Kidney capillary endothelial cell (primary cell): ENCODE measurements at places on chromosomes 1 and 21.

DNA sequence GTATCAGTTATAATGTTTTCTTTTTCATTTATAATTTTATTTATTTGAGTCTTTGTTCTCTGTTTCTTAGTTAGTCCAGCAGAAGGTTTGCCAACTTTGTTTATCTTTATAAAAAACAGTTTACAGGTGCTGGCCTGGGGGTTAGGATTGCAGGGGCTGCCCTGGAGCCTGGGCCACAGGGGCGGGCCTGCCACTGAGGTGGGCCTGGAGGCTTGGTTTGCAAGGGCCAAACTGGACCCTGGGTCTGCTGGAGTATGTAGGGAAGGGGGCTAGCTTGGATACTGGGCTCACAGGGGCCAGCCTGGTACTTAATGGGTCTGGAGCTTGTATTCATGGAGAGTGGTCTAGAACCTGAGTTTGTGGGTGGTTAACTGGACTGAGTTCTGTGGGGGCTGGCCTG lies 789.9 kb upstream of the ADGRL4 start:
- no peak for DNase-seq

- DNase-seq: no peak
Observed at GRCh38 chr1:204408602-204409001, 3.0 kb downstream of the PPP1R15B start.

DNA sequence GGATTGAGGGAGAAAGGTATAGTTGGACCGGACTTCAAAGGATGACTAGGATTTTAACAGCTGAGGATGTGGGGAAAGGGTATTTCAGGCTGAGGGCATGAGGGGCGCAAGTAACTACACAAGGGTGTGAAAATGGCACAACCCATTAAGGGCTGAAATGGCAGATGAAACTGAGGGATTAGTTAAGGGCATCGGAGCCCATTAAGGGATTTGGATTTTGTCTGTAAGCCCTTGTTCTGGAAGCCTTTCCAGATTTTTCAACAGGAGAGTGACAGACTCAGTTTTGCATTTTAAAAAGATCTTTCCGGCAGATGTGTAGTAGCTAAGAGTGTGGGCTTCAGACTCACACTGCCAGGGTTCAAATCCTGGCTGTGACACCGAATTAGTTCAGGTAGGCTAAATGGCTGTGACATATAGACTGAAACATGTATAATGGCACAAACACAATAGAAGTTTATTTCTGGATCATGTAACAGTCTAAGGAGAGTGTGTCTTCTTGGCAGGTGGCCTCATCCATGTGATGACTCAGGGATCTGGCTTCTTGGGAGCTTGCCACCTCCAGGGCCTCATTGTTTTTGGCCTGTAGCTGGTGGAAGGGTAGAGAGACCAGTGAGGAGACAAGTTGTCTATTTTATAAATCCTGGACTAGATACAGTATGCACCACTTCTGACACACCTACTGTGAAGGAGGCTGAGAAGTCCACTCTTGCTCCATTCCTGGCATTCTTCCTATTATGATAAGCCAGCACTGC lies 49.6 kb downstream of the UBE2T start:
- peak; percentile 44 for DNase-seq

- DNase-seq: no peak
Observed at GRCh38 chr1:218677026-218677425, 331.9 kb downstream of the TGFB2 start.

GRCh38 chr1:240836271-240836670 lies 224.3 kb upstream of the GREM2 start:
- no peak for DNase-seq

- no peak for DNase-seq
Observed at GRCh38 chr1:155192346-155193274, 15.1 kb downstream of the THBS3 start.

DNA sequence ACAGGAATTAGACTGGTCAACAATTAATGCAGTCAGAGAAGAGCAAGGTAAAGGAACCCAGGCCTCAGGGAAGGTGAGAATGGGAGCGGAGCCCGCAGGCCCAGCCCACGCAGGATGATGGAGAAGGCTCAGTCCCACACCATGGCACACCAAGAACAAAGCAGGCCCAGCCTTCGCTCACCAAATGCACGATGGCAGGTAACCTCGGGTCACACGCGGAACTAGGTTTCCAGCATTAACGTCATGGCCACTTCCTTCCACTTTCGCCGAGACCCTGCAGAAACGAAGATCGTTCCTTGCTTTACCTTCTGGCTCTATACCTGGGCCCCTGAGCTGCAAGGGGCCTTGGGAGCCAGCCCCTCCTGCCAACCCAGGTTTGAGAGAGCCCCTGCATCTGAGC lies 240.2 kb upstream of the C1orf174 start:
- no peak for DNase-seq

- peak; percentile 38 for DNase-seq
Observed at GRCh38 chr1:39104158-39105060, 78.3 kb downstream of the NDUFS5 start.

DNA sequence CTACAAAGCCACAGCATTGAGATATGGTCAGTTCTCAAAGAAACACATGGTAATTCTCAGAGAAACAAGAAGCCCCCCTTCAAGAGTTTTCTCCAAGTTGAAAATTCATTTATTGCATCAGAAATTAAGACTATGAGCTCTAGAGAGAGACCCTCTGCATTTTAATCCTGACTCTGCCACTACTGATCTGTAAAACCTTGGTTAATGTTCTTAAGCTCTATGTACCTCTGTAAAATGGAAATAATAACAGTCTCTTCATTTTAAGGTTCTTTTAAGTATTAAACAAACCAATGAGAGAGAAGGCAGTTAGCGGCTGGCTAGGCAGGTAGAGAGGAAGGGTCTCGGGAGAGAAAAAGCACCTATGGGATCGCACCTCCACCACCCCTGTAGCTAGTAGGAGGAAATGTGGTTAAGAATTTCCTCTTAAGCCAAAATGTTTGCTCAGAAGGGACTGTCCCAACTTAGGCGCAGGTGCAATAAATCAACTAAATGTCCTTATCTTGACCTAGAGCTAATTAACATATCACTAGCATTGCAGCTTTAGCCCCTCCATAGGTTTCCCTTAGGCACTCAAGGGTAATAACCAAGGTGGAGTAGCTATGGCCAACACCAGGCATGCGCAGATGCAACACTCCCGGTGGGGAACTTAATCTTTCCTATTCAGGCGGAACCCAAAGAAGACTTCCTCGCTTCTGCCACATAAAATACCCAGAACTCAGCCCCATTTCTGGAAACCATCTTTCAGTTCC lies 1685.4 kb downstream of the MRPL39 start:
- DNase-seq: no peak

DNA sequence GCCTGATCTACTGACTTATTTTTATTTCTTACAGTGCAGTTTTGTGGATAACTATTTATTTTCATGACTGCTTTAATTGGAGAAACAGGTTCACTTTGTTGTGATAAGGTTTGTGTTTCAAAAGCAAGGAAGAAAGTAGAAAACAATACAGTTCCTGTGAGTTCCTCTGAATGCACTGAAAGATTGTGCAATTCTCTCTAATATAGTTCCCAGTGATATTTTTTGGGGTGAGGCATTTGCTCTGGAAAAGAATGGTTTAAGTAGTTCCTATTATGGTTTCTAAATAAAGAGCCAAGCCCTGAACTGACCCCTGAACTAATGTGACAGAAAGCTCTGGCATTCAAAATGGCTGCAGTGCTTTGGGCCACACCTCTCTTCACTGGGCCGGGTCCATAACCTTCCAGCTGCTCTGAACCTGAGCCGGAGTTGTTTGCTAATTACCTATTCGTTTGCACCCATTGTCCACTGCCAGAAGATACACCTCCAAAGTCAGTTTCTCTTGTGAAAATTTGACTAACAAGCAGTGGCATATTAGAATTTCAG lies 56.6 kb upstream of the VTCN1 start:
- no peak for DNase-seq

DNA sequence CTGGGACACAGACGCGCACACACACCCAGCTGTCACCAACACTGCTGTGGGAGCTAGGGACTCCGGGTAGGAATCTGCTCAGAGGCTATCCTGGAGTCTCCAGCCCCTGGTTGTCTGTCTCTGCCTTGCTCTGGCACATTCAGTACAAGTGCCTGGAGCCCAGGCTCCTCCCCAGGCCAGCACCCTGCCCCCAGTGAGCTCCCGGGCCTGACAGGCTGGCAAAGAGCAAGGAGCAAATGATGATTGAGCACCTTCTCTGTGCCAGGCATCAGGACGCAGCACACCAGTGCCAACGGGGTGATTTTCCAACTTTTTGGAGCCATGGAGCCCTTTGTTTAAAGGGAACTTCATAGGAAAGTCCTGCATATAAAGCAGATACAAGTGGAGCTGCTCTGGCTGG lies 6.5 kb downstream of the CNTN2 start:
- DNase-seq: no peak

DNA sequence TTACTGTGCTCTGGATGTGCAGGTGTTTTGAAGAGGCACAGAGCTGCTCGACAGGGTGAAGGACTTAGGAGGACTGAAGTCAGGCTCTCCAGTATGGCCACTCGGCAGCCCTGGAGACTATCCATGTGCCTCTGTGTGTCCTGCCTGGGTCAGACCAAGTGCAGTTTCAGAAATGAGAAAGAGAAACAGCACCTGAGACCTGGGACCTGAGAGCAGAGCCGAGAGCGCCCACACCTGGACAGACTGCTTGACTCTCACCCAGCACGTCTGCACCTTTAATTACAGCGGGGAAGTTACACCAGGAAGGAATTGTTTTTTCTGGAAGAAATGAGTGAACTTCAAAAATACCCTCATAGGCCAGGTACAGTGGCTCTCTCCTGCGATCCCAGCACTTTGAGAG lies 59.7 kb upstream of the COL6A1 start:
- no peak for DNase-seq

GRCh38 chr1:199809311-199809710 lies 218.2 kb upstream of the NR5A2 start:
- no peak for DNase-seq

DNA sequence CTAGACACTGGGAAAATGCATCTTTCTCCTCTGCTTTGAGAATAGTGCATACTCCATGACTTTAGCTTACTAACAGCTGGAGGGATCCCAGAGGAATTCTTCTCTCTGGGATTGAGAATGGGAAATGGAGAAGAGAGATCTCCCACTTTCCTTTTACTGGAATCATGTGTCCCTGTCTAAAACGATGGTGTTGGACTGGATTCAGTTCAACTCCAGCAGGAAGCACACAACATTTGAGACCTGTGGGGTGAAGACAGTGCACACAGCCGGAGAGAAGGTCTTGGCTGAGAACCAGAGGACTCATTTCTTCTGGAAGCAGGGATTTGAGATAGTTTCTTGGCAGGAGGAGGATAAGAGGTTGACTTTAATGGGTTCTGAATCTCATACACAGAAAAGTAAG lies 58.7 kb downstream of the TRABD2B start:
- no peak for DNase-seq

- DNase-seq: no peak
Observed at GRCh38 chr21:35911412-35912191, 148.7 kb downstream of the SETD4 start.

DNA sequence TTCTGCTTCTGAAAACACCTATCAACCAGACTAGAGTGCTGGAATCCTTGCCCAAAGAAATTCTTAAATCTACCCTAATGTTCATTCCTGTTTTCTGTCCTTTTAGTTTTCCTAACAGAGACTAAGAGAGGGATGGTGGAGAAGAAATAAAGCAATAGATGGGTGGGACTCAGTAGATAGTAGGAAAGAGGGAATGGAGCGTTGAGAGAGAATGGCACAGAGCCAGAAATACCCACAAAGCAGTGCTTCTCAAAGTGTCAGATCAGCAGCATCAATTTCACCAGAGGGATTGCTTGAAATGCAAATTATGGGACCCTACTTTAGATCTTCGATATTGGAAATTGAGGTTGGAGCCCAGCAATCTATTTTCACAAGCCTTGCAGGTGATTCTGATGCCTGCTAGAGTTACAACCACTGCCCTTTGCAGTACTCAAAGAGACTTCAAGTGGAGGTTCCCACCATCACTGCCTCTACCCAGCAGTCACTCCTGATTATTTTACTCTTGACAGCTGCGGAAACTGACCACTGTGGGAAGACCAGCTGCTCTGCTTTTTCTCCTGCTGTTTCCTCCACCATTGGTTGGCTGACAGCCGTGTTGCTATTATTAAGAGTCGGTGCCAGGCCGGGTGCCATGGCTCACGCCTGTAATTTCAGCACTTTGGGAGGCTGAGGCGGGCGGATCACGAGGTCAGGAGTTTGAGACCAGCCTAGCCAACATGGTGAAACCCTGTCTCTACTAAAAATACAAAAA lies 11.4 kb upstream of the PRPF3 start:
- no peak for DNase-seq

- peak; percentile 40 for DNase-seq
Observed at GRCh38 chr21:31558189-31558961, 101.1 kb upstream of the SOD1 start.

GRCh38 chr1:232585486-232585885 lies 44.4 kb downstream of the SIPA1L2 start:
- DNase-seq: no peak

DNA sequence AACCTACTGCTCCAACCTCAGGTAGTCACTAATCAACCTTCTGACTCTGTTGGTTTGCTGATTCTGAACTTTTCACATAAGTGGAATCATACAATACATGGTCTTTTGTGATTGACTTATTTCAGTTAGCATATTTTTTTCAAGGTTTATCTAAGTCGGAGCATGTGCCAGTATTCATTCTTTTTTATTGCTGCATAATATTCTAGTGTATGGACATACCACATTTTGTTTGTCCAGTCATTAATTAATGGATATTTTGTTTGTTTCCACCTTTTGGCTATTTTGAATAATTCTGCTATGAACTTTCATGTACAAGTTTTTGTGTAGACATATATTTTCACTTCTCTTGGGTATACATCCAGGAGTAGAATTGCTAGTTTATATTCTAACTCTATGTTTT lies 53.0 kb upstream of the LRRN2 start:
- no peak for DNase-seq

- no peak for DNase-seq
Observed at GRCh38 chr1:31681415-31681814, 22.4 kb downstream of the COL16A1 start.

- DNase-seq: no peak
Observed at GRCh38 chr1:208731981-208732821, 488.0 kb upstream of the PLXNA2 start.

GRCh38 chr1:222594789-222595188 lies 5.1 kb upstream of the TAF1A start:
- no peak for DNase-seq

GRCh38 chr1:21301794-21302440 lies 11.7 kb upstream of the ECE1 start:
- no peak for DNase-seq

DNA sequence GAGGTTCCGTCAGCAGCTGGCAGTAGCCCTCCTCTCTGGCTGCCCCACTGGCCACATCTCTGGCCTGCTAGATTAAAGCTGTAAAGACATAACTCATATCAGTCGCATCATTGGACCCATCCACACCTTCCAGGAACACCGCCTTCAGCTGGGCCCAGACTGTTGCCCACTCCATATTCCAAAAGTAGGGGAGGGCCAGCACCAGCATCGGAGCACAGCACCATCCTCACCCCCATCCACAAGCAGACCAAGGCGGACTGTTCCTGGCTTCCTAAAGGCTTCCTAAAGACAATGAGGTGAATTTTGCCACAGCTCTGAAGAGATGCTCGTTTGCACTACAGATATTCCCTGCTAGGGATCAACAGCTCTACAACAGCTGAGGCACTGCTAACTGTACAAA lies 3.5 kb downstream of the SHISA4 start:
- DNase-seq: no peak
